ENCODE measurements at places on chromosomes 4 and X.
A peak's percentile ranks its signal among the peaks of the same experiment; 100 is the strongest.

DNA sequence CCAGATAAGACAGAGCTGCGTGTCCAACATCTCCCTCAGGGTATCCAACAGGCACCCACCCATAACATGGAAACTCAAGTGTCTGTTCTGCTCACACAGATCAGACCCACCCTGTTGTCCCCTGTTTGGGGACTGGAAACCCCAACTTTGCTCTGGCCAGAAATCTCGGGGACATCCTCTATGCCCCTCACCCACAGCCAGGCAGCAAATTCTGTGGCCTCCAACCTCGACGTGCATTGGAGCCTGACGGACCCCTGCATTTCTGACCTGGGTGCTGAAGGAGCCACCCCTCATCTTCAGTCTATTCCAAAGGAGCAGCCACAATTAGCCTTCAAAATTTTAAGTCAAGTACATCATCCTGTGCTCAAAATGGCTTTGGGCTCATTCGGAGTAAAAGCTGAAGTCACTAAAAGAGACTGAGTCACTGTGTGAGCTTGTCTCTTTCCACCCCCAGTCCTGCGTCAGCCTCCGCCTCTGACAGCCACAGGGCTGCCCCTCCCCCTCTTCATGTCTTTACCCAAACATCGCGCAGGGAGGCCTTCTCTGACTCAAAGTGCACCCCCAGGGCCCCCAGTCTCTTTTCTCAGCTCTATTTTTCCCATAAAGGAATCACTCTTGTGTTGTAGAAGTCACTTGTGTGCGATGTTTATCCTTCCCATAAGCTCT is 24.4 kb upstream of the PDE6B start:
- DNase-seq, result peak; percentile 10

DNA sequence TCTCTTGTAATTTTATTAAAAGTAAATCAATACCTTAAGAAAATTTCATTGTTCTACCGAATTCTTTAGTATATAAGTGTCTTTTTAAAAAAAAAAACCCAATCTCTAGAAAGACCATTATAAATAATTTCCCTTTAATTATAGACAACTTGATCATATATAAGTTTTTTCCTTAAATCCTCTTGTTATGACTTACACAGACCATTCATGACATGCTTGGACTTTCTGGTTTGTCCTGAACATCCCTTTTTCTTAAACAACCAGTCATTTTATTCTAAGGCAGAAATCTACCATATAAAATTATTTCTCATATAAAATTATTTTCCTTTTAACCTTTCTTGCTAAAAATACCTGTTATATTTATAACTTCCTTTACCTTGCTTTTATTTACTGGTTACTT is 15.4 kb upstream of the FHDC1 start:
- no peak for DNase-seq

DNA sequence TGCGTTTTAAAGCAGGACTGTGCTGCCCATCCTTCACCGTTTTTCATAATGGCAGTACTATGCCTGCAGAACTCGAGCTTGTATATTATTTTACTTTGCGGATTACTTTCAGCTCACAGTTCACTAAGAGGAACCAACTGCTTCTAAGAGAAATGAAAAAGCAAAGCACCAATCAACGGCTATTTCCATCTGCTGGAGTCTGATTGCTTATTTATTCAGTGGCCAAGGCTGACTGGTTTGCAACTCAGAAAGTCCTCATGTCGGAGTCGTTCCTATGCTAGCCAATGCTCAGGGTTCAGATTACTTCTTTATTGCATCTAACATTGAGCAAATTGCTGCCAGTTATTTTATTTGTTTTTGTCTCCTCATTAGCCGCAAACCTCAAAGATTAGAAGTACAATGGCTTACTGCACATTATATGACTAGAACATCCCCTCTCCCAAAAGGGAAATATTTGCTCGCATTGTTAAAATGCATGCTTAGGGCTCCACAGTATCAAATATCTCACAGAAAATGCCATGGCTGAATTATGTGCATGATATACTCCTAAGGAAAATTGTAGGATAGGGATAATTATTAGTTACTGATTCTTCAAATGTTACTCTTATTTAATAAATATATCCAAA is 1628.2 kb upstream of the ADGRL3 start:
- no peak for DNase-seq

GRCh38 chr4:185167234-185167633 is 24.2 kb downstream of the SLC25A4 start:
- DNase-seq, result peak; percentile 10

GRCh38 chrX:18146954-18147353 is 73.7 kb downstream of the BEND2 start:
- peak; percentile 18 for DNase-seq

- DNase-seq, result no peak
Measured at GRCh38 chr4:7466904-7467303, 32.2 kb upstream of the PSAPL1 start.

GRCh38 chr4:106371161-106371560 is 2.6 kb upstream of the GIMD1 start:
- DNase-seq, result no peak

- DNase-seq, result no peak
Measured at GRCh38 chrX:7074148-7074907, 73.2 kb upstream of the STS start.

- no peak for DNase-seq
Measured at GRCh38 chr4:155818639-155819038, 47.4 kb downstream of the ASIC5 start.

GRCh38 chr4:188015025-188015940 is 19.7 kb downstream of the ZFP42 start:
- DNase-seq, result no peak

DNA sequence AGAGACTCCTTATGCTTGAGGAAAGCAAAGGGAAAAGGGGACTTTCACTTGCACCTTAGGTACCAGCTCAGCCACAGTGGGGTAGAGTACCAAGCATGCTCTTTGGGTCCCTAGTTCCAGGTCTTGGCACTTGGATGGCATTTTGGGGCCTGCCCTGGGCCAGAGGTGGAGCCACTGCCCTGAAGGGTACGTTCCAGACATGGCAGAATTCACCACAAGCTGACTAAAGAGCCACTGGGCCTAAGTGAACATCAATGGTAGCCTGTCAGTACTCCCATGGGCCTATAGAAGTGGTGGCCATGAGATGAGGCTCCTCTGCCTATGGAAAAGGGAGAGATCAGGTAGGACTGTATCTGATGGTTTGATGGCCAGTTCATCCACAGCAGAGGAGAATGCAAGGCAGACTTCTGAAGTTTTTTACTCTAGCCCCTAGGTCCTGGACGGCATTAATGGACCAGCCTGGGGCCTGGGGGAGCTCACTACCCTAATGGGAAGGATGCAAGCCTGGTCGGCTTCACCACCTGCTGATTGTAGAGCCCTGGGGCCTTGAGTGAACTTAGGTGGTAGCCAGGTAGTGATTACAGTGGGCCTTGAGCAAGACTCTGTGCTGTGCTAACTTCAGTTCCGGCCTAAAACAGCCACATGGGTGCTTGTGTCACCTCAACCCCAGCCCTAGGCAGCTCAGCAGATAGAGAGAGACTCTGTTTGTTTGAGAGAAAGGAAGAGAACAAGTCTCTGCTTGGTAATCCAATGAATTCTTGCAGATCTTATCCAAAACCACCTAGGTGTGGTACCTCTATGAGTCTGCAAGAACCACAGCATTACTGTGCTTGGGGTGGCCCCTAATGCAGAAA is 19.8 kb upstream of the HSFX4 start:
- DNase-seq, result no peak

DNA sequence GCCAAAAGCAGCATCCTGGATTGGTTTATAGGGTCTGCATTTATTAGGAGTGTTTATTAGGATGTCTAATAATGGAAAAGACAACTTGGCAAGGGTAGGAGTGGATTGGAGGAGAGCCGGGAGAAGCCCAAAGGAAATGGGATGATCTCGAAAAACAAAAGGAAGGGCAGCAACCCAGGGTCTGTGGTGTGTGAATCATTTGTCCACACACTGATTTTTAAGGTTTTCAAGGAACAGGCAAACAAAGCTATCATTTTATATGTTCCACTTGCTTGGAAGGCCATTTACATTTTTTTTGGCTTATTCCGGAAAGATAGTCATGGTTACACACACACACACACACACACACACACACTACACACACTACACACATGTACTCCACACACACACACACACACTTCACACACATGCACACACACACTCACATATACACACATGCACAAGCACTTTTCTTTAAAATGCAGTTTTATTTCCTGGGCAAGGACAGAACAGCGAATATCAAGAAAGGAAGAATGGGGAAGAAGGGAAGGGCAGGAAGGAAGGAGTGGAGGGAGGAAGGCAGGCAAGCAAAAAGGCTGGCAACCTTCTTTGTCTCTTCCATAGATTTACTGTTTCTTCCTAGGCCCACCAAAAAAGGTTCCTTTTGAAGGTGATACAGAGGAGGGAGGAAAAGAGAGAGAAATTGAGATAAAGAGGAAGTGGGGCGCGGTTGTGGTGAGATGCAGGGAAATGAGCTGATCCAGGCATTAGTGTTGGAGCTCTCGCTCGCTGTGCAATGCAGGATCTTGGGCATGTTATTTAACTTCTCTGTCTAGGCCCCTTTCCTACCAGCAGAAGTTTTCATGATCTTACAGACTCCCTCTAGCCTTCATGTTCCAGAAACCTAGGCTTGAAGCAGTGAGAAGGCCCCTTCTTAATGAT is 88.6 kb upstream of the MAML3 start:
- no peak for DNase-seq

DNA sequence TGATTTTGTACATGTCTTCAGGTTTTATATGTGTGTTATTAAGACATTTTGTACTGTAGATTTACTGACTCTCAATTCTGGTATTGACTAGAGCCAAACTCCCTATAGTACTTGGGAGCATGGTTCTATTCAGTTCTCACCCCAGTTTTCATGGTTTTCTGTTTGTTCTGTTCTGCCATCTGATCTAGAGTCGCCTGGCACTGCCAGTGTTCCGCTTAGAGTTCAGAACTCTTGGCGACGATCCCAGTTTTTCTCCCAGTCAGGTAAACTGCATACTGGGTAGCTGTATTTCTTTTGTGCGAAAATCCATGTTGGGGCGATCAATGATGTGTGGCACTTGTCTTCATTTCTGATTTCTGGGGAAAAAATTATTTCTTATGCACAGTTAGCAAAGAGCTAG is 78.0 kb downstream of the PHOX2B start:
- DNase-seq, result no peak

DNA sequence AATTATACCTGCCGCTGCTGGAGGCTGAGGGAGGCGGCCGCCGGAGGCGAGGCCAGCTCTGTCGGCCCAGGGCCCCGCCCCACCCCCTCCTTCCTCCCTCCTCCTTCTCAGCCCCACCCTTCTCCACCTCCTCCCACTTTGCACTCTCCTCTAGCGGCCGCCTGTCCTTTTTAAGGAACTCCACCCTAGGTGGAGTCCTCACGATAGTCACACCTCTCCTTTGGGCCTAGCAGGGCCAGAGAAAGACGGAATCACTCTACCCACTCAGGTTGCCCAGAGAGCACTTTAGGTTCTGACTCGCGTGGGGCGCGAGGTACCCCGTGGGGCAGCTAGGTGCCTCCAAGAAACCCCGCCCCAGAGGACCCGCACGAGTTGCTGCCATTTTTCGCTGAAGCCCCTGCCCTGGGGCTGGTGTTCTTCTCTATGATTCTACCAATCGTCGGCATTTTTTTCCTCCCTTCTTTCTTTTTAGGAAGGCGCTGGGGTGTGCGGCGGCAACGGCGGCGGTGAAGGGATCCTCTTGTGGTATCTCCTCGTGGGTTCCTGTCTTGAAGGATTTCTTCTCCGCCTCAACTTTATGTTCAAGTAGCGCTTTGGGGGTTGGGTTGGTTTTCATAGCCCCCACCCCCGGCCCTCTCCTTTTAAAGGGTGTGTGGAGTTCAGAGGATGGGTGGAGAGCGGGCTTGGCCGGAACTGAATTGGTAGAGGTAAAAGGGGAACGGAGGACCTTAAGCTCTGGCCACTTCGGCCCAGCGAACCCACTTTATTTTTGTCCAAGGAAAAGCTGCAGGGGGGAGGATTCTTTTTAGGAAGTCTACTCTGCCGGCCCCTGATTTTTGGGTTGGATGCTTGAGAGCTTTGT is at the start of gene KLF8:
KLF8 (plus strand) TSS at position 136 of the 862 bp plus-strand sequence. CDS start 979 bp downstream, outside the sequence.
- DNase-seq, result no peak

DNA sequence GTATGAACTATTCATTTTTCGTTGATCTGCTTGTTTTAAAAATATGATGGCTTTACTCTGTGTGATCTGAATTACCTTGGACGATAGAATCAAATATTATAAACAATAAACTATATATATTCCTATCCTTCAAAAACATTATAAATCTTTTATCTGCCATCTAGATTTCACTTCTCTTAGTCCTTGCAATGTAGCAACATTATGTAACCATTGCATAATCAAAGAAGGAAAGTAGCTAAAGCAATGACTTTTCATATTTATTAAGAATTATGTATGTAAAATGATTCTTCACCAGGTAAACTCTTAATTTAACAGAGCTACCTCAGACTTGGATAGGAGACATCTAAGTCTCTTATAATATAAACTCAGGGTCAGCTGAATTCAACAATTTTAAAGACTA is 210.5 kb downstream of the ADAMTS3 start:
- DNase-seq, result no peak

DNA sequence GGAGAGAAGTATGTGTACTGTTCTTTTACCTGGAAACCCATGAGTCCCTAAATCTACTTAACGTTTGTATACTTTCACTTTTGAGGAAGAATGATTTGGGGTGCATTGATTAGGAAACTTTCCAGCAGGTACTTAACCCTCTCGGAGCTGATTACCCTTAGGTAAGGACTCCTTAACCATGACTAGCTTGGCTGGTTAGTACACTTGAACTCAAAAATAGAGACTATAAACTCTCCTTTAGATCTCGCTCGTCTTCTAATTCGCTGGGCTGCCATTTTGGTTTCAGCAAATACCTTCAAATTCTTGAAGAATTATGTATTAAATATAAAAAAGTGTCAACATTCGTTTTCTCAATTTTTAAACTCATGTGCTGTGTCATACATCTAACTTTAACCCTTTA is 2.0 kb downstream of the USP9X start:
- DNase-seq, result peak; percentile 9

DNA sequence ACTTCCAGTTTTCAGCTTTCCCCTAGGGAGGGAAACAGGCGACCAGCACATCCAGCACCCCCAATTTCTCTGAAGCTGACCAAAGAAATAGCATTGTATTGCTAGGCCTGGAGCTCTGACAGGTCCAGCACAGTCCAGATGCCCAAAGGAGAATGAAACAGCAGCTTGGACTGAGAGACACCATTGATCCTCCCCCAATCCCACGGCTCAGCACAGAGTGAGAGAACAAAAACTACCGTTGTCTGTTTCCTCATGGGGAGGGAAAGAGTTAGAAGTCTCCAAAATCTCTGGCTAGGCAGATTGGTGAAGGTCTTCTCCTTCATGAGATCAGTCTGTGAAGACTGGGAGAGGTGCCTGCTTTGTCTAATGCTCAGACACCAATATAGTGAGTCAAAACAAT is 8.6 kb downstream of the TCEAL7 start:
- no peak for DNase-seq

DNA sequence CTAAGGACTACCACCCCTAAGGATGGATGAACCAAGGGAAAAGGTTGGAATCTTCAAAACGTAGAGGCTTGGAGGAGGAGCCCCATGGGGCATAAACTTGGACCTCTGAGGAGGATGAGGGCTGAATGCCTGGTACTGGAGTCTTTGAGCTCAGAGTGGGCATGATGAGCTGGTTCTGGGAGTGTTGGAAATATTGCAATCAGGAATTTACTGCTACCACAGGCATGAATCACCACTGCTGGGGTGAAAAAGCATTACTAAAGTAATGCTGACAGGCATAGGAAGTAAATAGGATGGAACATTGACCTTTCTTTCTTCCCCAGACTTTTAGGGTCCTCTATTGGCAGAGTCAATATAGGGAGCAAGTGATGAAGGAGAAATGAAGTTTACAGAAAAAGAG is 105.8 kb upstream of the RPS6KA3 start:
- DNase-seq, result peak; percentile 63
